ENCODE measurements at places on chromosomes 4 and X. TPM values are rescaled to one million over a fixed set of nuclear protein-coding genes. Genes with fewer than 3 reads are reported as not detected.

GRCh38 chrX:22526339-22526738 is 253.6 kb downstream of the CBLL2 start:
- no peaks in the 10 kb centered on the region for H3K4me1 ChIP-seq
- no peak overlapping the region for H3K4me3 ChIP-seq
- no peak for DNase-seq
- H3K36me3 ChIP-seq, result no peaks in the 10 kb centered on the region
- no peaks in the 10 kb centered on the region for H3K27me3 ChIP-seq

DNA sequence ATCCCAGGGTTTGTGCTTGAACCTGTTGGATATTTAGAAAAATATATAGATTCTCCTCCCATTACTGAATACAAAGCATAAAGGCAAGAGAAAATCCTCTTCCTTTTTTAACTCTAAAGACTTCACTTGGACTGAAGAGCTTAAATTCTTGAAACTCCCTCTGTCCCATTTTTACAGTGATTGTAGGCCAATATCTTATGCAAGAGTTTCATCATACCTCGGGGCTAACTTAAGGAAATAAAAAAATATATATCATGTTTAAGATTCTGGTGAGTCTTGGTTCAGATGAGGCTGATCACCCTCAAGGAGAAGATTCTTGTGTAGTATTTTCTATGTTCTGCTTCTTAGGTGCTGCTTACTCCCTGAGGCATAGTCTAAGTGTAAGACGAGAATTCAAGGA is 1449.6 kb downstream of the C4orf33 start:
- DNase-seq, result no peak
- H3K4me3 ChIP-seq, result no peak overlapping the region
- H3K4me1 ChIP-seq, result no peaks in the 10 kb centered on the region
- no peak overlapping the region for H3K27ac ChIP-seq

DNA sequence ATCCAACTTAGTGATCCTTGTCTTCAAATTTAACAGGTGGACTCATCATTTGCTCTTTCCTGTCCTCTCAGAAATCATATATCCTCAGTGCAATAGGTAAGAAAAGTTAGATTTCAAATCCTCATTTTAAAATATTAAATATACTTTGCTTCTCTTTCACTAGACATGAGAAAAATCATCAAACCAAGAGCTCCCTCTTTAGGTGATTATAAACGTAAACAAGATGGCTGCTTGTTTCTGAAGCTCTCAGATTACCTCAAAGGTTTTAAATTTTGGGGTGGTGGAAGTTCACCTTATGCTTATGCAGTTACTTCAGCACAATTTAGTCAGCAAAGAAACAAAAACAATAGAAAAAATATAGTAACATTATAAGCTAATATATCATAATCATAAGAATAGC is 27.3 kb downstream of the CSN3 start:
- DNase-seq, result no peak
- H3K36me3 ChIP-seq, result no peaks in the 10 kb centered on the region
- no peaks in the 10 kb centered on the region for H3K4me1 ChIP-seq
- no peaks in the 10 kb centered on the region for H3K27me3 ChIP-seq
- no peak overlapping the region for H3K4me3 ChIP-seq

GRCh38 chr4:130524057-130524456 is 1428.1 kb downstream of the C4orf33 start:
- no peaks in the 10 kb centered on the region for H3K36me3 ChIP-seq
- H3K4me3 ChIP-seq, result no peak overlapping the region
- no peaks in the 10 kb centered on the region for H3K4me1 ChIP-seq
- H3K27ac ChIP-seq, result no peak overlapping the region
- no peaks in the 10 kb centered on the region for H3K27me3 ChIP-seq

DNA sequence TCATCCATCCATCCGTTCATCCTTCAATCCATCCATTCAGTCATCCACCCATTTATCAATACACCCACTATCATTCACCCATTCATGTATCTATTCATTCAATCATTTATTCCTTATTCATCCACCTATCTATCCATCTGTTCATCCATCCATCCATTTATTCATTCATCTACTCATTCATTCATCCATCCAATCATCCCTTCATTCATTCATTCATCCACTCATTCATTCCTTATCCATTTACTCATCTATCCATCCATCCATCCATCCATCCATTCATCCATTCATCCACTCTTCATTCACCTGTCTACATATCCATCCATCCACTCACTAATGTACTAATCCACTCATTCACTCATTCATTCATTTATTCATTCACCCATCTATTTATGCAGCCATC is 9.5 kb downstream of the P2RY8 start:
- no peaks in the 10 kb centered on the region for H3K4me1 ChIP-seq
- no peak overlapping the region for H3K4me3 ChIP-seq
- no peaks in the 10 kb centered on the region for H3K27me3 ChIP-seq
- no peak overlapping the region for H3K27ac ChIP-seq
- DNase-seq, result no peak

- no peaks in the 10 kb centered on the region for H3K4me1 ChIP-seq
- no peak overlapping the region for H3K27ac ChIP-seq
- no peak for DNase-seq
- no peaks in the 10 kb centered on the region for H3K36me3 ChIP-seq
- no peaks in the 10 kb centered on the region for H3K27me3 ChIP-seq
Measured at GRCh38 chr4:105210916-105211315, 64.2 kb downstream of the TET2 start.

DNA sequence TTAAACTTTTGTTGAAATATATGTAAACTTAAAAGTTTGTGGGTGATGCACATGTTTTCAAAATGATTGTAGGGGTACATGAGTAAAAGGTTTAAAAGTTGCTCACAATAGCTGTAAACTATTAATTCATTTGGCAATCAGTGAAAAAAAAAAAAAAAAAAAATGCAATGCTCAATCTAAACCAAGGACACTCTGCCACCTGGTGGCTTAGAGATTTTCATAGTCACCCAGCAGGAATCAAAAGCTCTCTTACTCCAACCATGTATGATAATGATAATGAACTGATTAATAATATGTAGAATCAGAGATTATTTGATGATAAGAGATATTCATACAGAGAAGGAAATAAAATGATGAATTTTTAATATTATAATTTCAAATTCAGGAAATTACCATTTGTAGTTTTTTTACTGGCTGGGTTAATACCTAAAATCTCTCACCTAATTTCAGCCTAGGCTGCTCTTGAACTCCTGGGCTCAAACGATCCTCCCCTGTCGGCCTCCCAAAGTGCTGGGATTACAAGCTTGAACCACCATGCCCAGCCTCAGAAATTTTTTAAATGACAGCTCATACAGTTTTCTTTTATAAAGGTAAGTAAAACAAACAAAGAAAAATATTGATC is 46.9 kb upstream of the SLC25A4 start:
- H3K36me3 ChIP-seq, result no peaks in the 10 kb centered on the region
- DNase-seq, result no peak
- no peaks in the 10 kb centered on the region for H3K27me3 ChIP-seq
- H3K4me1 ChIP-seq, result no peaks in the 10 kb centered on the region
- H3K4me3 ChIP-seq, result no peak overlapping the region

DNA sequence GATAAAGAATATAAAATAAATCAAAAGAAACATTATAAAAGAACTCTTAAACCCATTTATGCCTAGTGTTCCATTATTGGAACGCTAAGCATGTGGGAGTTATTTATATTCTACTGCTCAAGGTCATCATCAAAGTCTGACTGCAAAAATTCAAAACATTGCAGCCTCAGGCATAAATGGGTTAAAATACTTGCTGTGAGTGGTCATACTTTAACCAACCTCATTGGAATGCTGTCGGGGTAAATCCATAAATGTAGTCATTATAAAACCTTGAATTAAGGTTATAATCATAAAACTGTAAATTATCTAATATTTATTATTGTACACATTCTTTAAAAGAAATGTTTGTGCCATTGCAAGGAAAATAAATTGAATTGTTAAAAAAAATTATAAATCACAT is 55.0 kb downstream of the RPS6KA6 start:
- no peaks in the 10 kb centered on the region for H3K36me3 ChIP-seq
- H3K4me3 ChIP-seq, result no peak overlapping the region
- no peak overlapping the region for H3K27ac ChIP-seq
- H3K27me3 ChIP-seq, result no peaks in the 10 kb centered on the region
- DNase-seq, result no peak
- no peaks in the 10 kb centered on the region for H3K4me1 ChIP-seq

- no peaks in the 10 kb centered on the region for H3K27me3 ChIP-seq
- H3K27ac ChIP-seq, result no peak within 1 kb of the TSS
- no peaks in the 10 kb centered on the region for H3K4me1 ChIP-seq
Measured at GRCh38 chr4:87322754-87323153, at the start of gene HSD17B13. HSD17B13 (minus strand) TSS chr4:87322882; CDS start chr4:87322841, 41 bp downstream.

- no peak overlapping the region for H3K4me3 ChIP-seq
- no peak overlapping the region for H3K27ac ChIP-seq
- no peaks in the 10 kb centered on the region for H3K27me3 ChIP-seq
- peaks cover 2% of the 10 kb centered on the region for H3K4me1 ChIP-seq
- no peaks in the 10 kb centered on the region for H3K36me3 ChIP-seq
Measured at GRCh38 chrX:119015407-119016237, 41.2 kb downstream of the LONRF3 start.

DNA sequence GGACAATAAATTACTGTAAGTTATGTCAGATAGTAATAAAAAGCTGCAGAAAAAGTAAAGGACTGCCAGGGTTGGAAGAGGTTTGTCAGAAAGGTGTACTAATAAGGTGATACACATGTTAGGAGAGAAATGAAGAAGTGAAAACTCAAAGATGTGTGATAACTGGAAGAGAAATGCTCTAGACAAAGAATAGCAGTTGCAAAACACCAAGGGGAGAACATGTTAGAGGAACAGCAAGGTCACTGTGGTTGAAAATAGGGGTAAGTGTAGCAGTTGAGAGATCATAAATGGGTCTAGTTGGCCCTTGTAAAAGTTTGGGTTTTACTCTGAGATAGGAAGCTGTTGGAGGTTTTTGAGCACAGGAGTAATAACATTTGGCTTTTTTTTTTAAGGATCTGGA is 46.9 kb downstream of the HSPA4L start:
- no peaks in the 10 kb centered on the region for H3K4me1 ChIP-seq
- no peaks in the 10 kb centered on the region for H3K36me3 ChIP-seq
- DNase-seq, result no peak
- H3K27ac ChIP-seq, result no peak overlapping the region

GRCh38 chr4:26736621-26737020 is 124.0 kb upstream of the STIM2 start:
- H3K27me3 ChIP-seq, result no peaks in the 10 kb centered on the region
- no peaks in the 10 kb centered on the region for H3K36me3 ChIP-seq
- H3K27ac ChIP-seq, result no peak overlapping the region
- DNase-seq, result no peak

- H3K4me1 ChIP-seq, result no peaks in the 10 kb centered on the region
- H3K27me3 ChIP-seq, result no peaks in the 10 kb centered on the region
- H3K27ac ChIP-seq, result no peak overlapping the region
- no peak overlapping the region for H3K4me3 ChIP-seq
Measured at GRCh38 chr4:122131562-122132157, 20.5 kb upstream of the BLTP1 start.

NEUROG2 gene
- not detected for total RNA-seq

Data from upper lobe of left lung (tissue), 6 donors.